Heart right ventricle (tissue), 16 donors: ENCODE measurements at places on chromosomes 2 and 18. TPM values are rescaled to one million over a fixed set of nuclear protein-coding genes. Genes with fewer than 3 reads are reported as not detected.

DNA sequence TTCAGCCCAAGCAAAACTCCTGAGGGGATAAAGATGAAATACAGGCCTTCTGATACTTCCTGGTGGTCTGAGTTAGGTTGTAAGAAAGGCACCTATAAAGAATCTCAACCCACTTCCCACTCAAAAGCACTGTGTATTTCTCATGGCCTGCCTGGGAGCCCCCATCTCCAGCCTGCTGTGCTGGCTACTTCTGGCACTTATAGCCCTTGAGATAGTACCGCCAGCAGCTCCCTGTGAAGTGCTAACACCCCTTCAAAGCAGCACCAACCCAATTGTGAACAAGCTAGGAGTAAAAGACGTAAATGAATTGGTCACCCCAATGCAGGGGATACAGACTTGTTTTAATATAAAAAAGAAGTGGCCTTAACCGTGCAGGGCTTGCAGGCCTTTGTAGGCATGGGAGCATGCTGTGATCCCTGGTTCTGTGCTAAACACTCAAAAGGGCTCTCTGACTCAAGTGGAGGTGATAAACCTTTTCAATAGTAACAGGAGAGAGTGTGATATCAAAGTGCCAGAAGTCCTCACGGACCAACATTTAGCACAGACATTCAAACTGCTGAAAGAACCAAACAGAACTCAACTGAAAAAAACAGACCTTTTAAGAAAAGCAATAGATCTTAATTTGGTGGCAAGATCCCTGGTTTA, 80.8 kb downstream of the RTN4 start:
- H3K27me3 ChIP-seq = no peaks in the 10 kb centered on the region
- H3K4me3 ChIP-seq = no peak overlapping the region
- peaks cover 34% of the 10 kb centered on the region for H3K36me3 ChIP-seq
- no peak overlapping the region for H3K27ac ChIP-seq

DNA sequence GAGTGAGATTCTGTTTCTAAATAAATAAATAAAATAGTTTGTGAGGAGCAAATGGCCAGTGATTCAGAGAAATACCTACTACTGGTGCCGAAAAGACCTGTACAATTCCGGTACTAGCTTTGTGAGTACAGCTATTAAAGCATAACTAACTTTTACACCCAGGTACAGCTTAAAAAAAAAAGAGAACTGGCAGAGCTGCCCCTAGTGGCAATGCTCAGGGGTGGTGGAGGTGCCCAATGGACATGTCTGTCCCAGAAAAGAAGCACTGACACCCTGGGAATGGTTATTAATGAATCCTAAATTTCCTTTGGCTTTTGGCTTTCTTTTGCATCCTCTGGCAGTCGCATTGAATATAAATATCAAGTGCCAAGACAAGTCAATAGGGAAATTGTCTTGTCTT, 87.0 kb downstream of the LIPG start:
- H3K4me1 ChIP-seq = peaks cover 17% of the 10 kb centered on the region
- no peak overlapping the region for H3K27ac ChIP-seq
- H3K4me3 ChIP-seq = no peak overlapping the region
- DNase-seq = no peak
- no peaks in the 10 kb centered on the region for H3K36me3 ChIP-seq

DNA sequence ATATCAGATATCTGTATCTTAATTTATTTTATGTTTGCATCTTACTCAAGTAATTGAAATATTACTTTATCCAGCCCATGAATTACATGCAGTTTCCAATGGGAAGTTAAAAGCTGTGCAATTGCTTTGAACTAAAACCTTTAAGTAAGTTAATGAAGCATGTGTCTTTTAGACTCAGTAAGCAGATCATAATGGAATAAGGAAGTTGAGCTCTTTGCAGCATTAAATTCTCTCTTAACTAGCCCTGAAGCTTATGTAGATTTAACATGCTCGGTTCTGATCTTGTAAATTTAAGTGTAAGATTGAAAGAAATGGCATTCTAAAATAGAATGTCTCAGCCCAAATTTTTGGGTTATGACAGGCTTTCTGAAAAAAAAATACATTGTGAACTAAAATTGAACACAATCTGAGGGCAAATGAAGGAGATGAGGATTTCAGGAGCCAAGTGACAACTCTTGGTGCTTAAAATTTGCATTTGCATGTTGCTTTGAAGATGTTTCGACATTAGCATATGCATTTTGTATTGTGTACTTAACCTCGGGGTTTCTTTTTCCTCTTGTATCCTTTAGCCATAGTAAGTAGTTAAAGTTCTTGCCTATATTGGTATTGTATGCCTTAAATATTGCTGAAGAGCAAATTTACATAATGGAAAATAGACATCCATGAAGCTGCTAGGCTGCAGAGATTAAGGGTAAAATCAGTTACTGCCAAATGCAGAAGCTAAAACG, 297.8 kb upstream of the KCNJ3 start:
- no peaks in the 10 kb centered on the region for H3K4me1 ChIP-seq
- no peak overlapping the region for H3K4me3 ChIP-seq
- H3K27me3 ChIP-seq = no peaks in the 10 kb centered on the region

- no peak for DNase-seq
- H3K36me3 ChIP-seq = no peaks in the 10 kb centered on the region
- no peaks in the 10 kb centered on the region for H3K4me1 ChIP-seq
- no peaks in the 10 kb centered on the region for H3K27me3 ChIP-seq
- no peak overlapping the region for H3K4me3 ChIP-seq
- no peak overlapping the region for H3K27ac ChIP-seq
These were observed 198.6 kb upstream of the PXDN start for GRCh38 chr2:1942836-1943360.

- H3K36me3 ChIP-seq = no peaks in the 10 kb centered on the region
- DNase-seq = no peak
- no peaks in the 10 kb centered on the region for H3K27me3 ChIP-seq
- H3K4me1 ChIP-seq = peaks cover 22% of the 10 kb centered on the region
- H3K27ac ChIP-seq = no peak overlapping the region
These were observed 79.3 kb downstream of the SH3RF3 start for GRCh38 chr2:109208071-109208950.

GRCh38 chr18:37572736-37573135, 7.1 kb upstream of the CELF4 start:
- DNase-seq = no peak
- no peak overlapping the region for H3K27ac ChIP-seq
- H3K36me3 ChIP-seq = no peaks in the 10 kb centered on the region
- no peak overlapping the region for H3K4me3 ChIP-seq
- peaks cover 8% of the 10 kb centered on the region for H3K4me1 ChIP-seq

GRCh38 chr2:79862756-79863155, 349.9 kb downstream of the CTNNA2 start:
- no peak overlapping the region for H3K4me3 ChIP-seq
- no peaks in the 10 kb centered on the region for H3K4me1 ChIP-seq
- H3K27me3 ChIP-seq = no peaks in the 10 kb centered on the region
- DNase-seq = no peak
- H3K27ac ChIP-seq = no peak overlapping the region

GRCh38 chr2:157160111-157160510, 97.4 kb upstream of the GALNT5 start:
- no peak for DNase-seq
- no peaks in the 10 kb centered on the region for H3K4me1 ChIP-seq
- H3K36me3 ChIP-seq = no peaks in the 10 kb centered on the region

DNA sequence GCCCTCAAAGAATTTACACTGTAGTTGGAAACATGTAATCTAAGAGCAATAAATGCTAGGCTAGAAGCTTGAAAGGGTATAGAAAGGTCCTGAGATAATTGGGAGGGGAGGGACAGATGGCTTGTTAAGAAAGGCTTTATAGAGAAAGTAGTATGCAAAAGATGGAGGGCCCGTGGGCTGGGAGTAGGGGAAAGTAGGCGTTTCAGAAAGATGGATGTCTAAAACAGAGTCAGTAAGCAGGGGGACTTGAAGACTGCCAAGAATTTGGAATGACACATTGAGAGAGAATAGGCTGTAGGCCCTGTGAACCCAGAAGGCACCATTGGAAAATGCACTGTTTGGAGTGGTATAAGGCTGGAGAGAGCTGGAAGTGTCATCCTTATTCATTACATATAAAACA, 822 bp downstream of the PSMG2 start:
- no peaks in the 10 kb centered on the region for H3K36me3 ChIP-seq
- no peak overlapping the region for H3K27ac ChIP-seq
- H3K4me1 ChIP-seq = peaks cover 33% of the 10 kb centered on the region
- peak overlapping the region; percentile 93 for H3K4me3 ChIP-seq

DNA sequence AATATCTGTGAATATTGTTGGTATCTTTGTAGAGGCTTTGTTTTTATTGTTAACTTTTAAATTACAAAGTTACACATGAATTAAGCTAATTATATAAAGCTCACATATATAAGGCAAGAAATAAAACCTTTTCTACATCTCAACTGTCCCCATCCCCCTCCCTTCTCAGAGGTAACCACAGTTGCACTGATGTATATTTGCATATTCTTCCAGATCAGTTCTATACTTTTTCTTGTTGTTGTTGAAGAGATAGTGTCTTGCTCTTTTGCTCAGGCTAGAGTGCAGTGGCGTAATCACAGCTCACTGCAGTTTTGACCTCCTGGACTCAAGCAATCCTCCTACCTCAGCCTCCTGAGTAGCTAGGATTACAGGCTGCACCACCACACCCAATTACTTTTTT, 36.0 kb upstream of the CDC42EP3 start:
- H3K36me3 ChIP-seq = no peaks in the 10 kb centered on the region
- no peak for DNase-seq
- H3K27me3 ChIP-seq = no peaks in the 10 kb centered on the region
- H3K4me1 ChIP-seq = no peaks in the 10 kb centered on the region
- no peak overlapping the region for H3K27ac ChIP-seq
- no peak overlapping the region for H3K4me3 ChIP-seq

DNA sequence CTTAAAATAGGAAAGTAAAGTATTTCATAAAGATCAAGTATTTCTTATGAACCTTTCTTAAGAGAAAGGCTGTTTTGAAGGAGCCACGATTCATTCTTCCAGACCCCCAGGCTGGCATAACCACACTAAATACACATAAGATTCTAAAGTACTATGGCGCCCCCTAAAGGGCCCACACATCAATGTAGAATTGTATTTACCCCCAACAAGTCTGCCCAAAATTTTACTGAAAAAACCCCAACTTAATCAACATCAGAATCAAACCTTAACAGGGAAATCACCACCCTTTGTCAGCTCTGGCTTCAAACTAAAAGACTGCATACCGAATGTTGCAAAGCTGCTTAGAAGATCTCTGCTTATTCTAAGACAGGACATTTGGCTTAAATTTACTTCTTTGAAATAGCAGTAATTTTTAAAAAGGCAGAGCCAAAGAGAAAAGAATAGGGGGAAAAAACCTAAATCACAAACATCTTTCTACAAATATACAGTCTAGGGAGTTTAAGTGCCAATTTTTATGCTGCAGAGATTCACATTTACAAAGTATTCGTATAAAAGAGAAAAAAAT, 20.4 kb upstream of the BCL2 start:
- H3K27me3 ChIP-seq = no peaks in the 10 kb centered on the region
- H3K27ac ChIP-seq = no peak overlapping the region
- H3K4me3 ChIP-seq = no peak overlapping the region
- H3K36me3 ChIP-seq = no peaks in the 10 kb centered on the region

GRCh38 chr2:175147186-175147585, 20.8 kb downstream of the ATF2 start:
- H3K27ac ChIP-seq = no peak overlapping the region
- DNase-seq = no peak
- H3K4me1 ChIP-seq = peaks cover 37% of the 10 kb centered on the region
- H3K27me3 ChIP-seq = no peaks in the 10 kb centered on the region
- H3K36me3 ChIP-seq = peaks cover 10% of the 10 kb centered on the region
- H3K4me3 ChIP-seq = no peak overlapping the region

FIGN gene
- 12.0 TPM for total RNA-seq

GRCh38 chr18:52228166-52228565, 111.8 kb upstream of the DCC start:
- H3K27ac ChIP-seq = no peak overlapping the region
- no peak for DNase-seq
- no peaks in the 10 kb centered on the region for H3K27me3 ChIP-seq
- H3K4me3 ChIP-seq = no peak overlapping the region

SERPINB2 gene
- not detected for total RNA-seq

DNA sequence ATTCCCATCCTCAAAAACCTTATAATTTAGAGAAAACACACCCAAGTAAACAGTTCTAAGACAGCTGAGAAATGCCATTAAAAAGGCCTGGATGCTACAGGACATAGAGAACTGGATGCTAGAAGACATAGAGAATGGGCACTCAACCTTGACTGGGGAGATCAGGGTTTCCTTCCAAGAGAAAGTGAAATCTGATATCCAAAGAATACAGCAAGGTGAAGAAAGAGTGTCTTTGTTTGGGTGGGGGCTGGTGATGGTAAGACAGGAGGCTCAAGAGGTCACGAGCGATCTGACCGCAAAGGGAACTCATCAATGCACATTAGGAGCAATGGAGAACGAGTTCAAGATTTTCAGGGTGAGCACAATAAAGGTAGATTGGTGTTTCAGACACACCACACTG, 31.6 kb downstream of the EPB41L3 start:
- no peak overlapping the region for H3K4me3 ChIP-seq
- no peaks in the 10 kb centered on the region for H3K36me3 ChIP-seq
- H3K27ac ChIP-seq = no peak overlapping the region
- DNase-seq = no peak
- H3K27me3 ChIP-seq = no peaks in the 10 kb centered on the region
- H3K4me1 ChIP-seq = peaks cover 14% of the 10 kb centered on the region

DNA sequence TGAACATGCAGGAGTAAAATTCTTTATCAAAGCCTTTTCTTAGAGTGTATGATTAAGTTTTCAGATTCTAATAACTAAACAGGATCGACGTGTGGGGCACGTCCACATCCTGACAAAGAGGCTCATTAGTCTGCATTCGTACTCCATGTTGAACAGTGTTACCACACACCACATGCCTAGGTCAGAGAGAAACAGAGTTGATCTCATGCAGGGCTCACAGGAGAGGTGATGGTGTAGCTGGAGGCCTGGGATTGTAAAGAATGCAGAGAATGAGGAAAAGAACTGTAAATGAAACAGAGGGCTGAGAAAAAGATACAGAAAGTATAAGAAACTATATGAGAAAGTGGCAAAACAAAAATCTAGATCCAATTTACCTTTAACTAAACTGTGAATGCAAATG, 632.5 kb downstream of the BCL11A start:
- no peaks in the 10 kb centered on the region for H3K27me3 ChIP-seq
- no peak overlapping the region for H3K4me3 ChIP-seq
- H3K36me3 ChIP-seq = no peaks in the 10 kb centered on the region
- DNase-seq = no peak
- H3K4me1 ChIP-seq = no peaks in the 10 kb centered on the region
- no peak overlapping the region for H3K27ac ChIP-seq

DNA sequence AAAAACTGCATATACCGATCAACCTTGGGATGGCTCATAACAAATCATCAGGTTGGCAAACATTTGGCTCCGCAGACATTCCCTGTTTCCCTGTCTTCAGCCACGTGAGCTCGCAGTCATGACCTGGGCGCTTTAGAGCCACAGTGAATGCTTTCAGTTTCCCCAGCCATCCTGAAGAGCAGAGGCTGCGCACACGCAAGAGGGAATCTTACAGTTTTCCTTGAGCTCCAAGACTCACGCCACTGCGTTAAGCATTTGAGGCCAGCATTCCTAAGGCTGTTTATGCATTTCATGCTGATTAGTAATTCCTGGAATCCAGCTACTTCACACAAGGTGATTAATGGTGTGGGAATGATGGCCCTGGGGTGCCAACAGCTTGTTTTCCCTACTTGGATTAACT, 95.1 kb downstream of the MTCL1 start:
- H3K4me3 ChIP-seq = no peak overlapping the region
- H3K36me3 ChIP-seq = peaks cover 12% of the 10 kb centered on the region
- no peaks in the 10 kb centered on the region for H3K27me3 ChIP-seq
- peaks cover 14% of the 10 kb centered on the region for H3K4me1 ChIP-seq
- no peak overlapping the region for H3K27ac ChIP-seq
- no peak for DNase-seq
